ENCODE measurements at places on chromosomes 1 and 21.

DNA sequence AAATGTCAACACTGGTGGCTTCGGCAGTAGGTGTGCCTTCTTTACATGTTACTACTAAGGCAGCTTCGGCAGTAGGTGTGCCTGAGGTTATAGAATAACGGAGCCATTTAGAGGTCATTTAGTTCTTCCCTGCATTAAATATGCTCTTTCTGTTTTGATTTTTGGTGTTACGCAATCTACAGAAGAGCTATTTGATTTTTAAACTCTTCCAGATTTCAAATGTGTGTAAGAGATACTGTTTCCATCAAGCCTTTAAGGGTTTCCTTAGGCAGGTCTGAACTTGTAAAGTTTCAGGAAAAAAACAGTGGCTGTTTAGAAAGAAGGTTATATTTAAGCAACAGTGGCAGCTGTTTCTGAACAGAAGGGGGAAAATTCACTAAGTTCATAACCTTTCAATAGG lies 54.8 kb downstream of the PIK3R3 start:
- no peak for DNase-seq

- DNase-seq: no peak
These were observed at the start of gene NPR1 for GRCh38 chr1:153678519-153679336. TSS of gene NPR1 (plus strand) at chr1:153678688. CDS start at chr1:153679109, 421 bp downstream.

- no peak for DNase-seq
These were observed 66.7 kb upstream of the PARP1 start for GRCh38 chr1:226474443-226475141.

DNA sequence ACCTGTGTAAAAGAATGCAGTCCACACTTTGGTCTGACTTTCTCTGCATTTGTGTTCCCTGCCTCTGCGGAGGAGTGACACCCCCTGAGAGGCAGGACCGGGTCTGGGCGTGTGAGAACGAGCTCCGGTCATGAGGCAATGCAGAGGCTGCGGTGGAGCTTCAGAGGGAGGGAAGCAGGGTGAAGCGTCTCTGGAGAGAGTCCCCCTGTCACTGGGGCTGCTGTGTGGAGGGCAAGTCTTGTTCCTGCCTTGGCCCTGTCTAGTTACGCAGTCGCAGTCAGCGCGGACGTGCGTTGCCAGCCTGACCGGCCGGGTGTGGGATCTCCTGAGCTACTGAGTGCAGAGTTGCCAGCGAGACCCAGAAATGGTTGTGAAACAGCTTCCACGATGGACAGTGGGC lies 48.5 kb downstream of the BACE2 start:
- DNase-seq: no peak

DNA sequence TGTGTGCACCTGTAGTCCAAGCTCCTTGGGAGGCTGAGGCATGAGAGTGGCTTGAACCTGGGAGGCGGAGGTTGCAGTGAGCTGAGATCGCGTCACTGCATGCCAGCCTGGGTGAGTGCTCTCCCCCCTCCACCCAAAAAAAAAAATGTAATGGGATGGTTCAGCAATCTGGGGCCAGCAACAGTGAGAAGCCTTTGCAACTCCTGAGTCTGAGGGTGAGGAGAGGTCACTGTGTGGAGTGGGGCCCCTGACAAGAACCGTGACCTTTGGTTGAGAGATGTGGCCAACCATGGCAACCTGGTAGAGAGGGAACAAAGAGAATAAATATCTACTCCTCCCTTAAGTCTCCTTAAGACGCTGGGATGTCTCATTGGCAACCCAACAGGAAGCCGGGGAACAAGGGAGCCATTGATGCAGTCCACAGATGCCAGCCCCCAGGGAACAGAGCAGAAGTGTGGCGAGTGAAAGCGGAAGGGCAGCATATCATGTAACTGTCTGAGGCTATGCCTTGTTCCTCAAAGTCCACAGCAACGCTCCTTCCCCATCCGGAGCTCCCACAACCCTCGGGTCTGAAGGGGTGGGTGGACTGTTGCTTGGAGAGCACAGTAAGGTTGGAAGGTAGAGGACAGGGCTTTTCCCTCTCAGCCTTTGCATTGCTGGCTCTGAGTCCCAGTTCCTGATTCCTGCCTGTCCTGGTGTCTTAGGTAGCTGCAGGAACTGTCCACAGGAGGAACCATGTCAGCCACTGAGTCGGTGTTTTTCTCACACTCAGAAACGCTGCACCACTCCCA lies 8.3 kb downstream of the TRNP1 start:
- no peak for DNase-seq

All from NT2/D1 (cell line).